ENCODE measurements at places on chromosomes 4 and X.

GRCh38 chr4:125639182-125639621 lies 324.4 kb downstream of the FAT4 start:
- DNase-seq, result no peak

GRCh38 chrX:87896057-87896456 lies 378.5 kb downstream of the KLHL4 start:
- DNase-seq, result no peak

DNA sequence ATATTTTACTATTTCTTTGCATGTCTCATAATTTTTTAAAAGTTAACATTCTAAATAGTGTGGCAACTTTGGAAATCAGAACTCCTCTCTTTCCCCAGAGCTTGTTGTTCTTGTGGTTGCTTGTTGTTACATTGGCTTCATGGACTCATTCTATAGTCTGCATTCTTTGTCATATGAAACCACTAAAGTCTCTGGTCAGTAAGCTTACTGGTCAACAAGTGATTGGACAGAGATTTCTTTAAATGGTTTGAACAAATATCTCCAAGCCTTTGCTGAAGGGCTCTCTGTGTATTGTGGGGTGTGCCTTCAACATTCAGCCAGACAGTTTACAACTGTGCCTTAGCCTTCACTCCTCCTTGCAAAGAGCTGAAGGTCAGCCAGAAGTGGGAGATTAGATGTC lies 147.2 kb downstream of the OPHN1 start:
- no peak for DNase-seq

GRCh38 chr4:153010146-153010545 lies 74.0 kb downstream of the FHDC1 start:
- DNase-seq, result no peak

GRCh38 chr4:1351854-1352566 lies 5.0 kb downstream of the UVSSA start:
- DNase-seq, result no peak

DNA sequence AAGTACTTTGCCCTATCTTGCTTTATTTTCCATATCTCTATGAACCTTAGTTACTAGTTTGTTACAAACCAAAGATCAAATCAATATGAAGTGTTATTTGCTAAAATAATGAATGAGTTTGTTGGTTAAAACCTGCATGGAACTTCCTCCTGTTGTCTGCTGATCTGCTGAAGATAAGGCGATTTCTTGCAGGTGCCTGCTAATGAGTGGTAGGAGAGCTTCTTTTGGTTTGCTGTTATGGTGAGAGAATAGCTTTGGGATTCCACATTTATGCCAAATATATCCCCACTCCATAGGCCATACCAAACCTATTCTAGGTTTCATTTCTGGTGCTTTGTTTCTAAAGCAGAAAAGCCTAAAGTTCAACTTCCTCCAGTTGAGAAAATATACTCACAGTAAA lies 103.8 kb upstream of the PCDH10 start:
- DNase-seq, result no peak

DNA sequence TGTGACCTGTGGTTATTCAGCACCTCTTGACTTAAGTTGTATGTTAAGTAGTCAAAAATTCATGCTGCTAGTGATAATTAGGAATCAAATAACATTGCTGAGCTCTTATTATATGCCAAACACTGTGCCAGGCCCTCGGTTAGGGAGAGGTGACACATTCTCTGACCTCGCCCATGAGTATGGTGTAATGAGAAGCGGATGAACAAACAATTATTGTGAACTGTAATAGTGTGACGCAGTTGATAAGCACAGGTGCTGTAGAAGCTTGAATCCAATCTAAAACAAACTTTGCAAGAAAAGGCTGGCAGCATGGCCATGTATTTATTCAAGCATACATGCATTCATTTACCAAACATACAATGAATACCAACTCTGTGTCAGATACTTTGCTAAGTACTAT lies 303.5 kb upstream of the HS3ST1 start:
- no peak for DNase-seq

GRCh38 chr4:3818371-3818770 lies 52.2 kb downstream of the ADRA2C start:
- DNase-seq, result no peak

Data from cortex of kidney (tissue), 1 donor.